Retinal pigment epithelial cell (primary cell): ENCODE measurements at places on chromosomes 2 and 18.

DNA sequence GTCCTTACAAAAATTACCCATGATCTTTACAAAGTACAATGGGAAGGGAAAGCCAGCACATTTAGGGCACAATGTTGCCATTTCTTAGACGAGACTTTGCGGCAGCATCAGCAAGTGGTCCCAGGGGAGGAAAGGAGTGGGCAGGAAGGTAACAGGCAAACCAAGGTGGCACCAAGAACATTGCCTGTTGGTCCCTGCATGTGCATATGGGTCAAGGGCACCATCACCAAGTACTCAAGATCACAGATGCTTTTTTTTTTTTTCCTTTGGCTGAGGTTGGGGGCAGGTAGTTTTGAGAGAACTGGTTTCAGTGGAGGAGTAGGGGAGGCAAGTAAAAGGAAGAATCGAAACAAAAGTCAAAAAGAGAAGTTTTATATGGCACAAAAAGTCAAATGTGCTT lies 752 bp upstream of the CYTIP start:
- DNase-seq, result no peak

DNA sequence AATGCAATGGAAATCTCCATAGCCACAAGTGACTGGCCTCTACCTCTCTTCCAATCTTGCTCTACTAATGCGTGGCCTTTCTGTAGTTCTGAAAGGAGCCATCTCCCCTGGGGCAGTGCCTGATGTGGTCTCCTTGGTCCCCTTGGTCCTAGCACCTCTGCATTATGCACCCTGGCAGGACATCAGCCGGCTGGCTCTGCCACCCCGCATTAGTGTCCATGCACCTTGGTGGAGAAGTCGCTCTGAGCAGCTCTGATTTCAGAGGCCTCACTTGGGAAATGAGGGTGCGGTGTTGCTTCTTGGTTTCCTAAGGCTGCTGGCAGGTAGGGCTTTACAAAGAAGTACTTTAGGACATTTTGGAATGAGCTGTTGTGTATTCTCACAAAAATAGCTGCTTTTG lies 317.9 kb downstream of the GBX2 start:
- no peak for DNase-seq

GRCh38 chr2:32991091-32991845 lies 44.5 kb downstream of the LTBP1 start:
- DNase-seq, result no peak

- no peak for DNase-seq
Measured at GRCh38 chr18:66150650-66151049, 399.8 kb downstream of the CDH7 start.

DNA sequence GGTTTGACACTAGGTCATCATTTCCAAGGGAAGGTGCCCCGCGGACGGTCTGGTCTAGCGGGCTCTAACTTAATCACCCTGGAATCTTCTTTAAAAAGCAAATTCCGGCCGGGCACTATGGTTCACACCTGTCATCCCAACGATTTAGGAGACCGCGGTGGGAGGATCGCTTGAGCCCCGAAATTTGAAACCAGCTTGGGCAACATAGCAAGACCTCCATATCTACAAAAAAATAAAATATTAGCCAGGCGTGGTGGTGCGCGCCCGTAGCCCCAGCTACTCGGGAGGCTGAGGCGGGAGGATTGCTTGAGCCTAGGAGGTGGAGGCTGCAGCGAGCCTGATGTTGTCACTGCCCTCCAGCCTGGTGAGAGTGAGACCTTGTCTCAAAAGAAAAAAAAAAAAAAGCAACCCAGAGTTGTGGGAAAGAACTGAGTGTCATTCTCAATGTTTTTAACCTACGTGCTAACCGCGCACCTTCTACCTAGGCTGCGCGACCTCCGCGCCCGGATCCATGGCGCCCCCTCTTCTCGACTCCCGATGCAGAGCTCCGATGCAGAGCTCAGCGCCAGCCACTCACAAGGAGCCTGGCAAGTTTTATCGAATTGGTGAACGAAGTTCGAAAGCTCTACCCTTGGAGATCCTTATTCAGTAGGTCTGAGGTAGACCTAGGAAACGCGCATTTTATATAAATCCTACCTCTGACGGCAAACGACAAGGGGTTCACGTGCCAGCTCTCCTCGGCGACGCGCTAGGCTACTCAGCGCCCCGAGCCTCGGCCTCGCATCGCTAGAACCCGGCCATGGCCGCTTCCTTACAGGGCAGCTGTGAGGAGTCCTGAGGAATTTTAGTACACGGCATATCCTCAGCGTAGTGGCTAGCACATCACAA lies 888 bp upstream of the TWSG1 start:
- DNase-seq, result no peak

DNA sequence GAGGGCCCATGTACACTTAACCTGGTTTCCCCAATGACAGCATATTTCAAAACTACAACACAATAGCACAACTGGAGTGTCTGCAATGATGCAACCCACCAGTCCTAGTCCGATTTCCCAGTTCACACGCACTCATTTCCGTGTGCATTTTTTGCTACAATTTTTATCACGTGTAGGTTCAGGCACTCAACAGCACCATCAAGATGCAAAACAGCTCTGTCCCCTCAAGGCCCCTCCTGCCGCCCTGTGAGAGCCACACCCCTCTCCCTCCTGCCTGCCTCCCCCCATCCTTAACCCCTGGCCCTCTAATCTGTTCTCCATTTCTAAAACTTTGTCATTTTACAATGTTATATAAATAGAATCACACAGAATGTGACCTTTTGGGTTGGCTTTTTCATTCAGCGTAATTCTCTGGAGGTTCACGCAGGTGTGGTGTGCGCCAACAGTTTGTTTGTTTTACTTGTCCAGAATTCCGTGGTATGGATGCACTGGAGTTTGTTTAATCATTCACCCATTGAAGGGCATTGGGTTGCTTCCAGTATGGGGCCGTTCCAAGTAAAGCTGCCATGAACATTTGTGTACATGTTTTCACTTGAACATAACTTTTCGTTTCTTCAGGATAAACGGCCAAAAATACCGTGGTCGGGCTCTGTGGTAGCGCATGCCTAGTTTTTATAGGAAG lies 8.4 kb downstream of the KCNIP3 start:
- DNase-seq, result no peak

- no peak for DNase-seq
Measured at GRCh38 chr2:201857326-201857725, 51.0 kb downstream of the CDK15 start.

GRCh38 chr2:79952616-79953015 lies 351.9 kb downstream of the LRRTM1 start:
- no peak for DNase-seq

DNA sequence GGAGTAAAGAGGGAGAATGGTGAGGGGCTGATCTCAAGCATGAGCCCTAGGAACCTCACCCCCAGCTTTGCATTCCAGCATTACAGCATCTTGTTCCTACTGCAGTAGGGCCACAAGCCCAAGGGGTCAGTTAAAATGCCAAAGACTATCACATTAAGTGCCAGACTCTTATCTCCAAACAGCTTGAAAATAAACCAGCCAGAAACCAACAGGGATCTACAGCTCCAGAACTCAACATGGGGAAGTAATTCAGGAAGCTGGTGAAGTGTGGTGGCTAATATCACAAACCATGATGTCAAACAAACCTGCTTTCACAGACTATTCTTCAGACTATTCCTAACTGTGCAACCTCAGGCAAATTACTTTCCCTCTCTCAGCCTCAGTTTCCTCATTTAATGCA lies 278.3 kb downstream of the TNS1 start:
- DNase-seq, result no peak

DNA sequence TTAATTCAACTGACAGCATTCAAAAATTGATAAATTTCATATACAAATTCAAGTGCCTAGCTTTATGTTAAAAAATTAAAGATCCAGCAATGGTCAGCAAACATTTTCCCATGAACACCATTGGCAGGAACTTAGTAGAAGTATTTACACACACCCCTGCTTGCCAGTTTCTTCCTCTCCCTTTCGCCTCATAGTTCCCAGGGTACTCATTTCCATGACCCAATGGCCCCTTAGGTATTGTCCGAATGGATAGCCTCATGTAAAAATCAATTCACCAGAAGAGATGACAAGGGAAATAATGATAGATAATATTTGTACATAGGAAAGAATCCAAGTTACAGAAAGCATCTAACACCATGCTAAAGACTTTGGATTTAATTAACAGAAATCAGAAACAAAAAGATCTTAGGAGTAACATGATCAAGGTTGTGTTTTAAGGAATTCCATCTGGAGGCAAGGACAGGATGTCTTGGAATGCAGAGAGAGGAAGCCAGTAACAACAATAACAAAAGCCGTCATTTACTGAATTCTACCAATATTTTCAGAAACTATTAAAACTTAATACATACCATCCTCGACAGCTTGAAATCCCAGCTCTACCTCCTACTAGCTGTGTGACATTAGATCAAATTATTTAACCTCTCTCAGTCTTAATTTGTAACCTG lies 423.0 kb downstream of the IRS1 start:
- DNase-seq, result no peak

DNA sequence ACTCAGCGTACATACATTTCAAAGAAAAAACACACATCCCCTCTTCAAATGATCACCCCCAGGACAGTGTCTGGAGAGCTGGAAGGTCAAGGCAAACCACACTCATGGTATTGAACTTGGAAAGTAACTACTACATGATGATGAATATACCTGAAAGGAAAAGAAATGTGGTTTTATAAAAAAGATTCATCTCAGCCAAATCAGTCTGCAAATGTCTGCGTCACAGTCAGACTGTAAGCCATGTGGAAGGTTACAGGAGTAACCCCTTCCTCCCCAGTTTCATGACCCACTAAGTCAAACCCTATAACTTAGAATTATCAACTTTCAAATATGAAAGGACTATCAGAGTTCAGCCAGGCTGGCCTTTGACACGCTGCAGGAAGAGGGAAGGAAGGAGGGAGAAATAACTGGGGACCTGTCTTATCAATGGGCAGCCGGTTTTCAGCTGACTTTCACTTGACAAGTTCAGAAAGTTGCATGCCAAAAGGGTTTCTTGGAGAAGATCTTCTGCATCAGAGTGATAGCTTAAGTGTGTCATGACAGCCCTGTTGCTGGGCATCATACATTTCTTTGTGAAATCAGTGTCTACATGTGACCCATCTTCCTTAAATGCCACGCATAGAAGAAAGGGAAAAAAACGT lies 7.0 kb upstream of the BMP10 start:
- DNase-seq, result no peak

- DNase-seq, result no peak
Measured at GRCh38 chr2:207143215-207144172, 22.3 kb downstream of the KLF7 start.

DNA sequence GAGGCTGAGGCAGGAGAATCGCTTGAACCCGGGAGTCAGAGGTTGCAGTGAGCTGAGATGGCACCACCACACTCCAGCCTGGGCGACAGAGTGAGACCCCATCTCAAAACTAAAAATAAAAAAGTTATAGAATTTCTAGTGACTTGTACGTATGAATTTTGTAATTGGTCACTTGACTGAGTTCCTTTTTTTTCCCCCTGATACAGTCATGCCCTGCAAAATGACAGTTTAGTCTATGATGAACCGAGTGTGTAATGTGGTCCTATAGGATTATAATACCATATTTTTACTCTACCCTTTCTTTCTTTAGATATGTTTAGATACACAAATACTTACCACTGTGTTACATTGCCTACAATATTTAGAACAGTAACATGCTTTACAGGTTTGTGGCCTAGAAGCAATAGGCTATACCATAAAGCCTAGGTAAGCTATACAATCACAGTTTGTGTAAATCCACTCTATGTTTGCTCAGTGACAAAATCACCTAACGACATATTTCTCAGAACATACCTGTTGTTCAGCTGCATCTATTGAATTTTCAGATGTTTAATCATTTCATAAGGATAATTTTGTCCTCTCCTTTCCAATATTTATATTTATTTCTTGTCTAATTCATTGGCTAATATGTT lies 25.4 kb downstream of the SOCS6 start:
- no peak for DNase-seq

DNA sequence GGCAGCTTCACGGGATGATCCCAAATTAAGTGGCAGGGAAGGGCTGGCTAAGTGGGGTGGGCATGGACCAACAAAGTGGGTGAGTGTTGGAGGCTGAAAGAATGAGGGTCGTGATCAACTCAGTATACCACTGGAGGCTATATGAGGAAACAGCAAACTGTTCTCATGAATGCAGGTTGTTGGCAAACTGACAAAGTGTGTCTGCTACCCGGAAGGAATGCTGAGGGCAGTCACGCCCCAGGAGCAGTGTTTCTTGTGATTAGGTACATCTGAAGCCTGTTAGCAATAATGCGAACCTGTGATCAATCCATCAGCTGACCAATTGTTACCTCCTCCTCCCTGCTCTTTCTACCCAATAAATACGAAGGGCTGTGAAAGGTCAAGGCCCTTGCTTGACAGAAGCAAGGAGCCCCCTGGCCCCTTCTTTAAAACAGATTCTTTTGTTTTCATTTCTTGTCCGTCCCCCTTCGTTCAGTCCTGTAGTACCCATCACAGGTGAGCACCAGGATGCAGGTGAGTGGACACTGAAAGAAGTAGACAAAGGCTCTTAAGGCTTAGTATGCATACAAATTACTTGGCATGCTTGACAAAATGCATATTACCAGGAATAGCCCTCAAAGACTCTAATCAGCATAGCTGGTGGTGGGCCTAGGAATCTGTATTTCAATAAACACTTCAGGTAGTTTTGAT lies 67.9 kb downstream of the LOXHD1 start:
- DNase-seq, result no peak

DNA sequence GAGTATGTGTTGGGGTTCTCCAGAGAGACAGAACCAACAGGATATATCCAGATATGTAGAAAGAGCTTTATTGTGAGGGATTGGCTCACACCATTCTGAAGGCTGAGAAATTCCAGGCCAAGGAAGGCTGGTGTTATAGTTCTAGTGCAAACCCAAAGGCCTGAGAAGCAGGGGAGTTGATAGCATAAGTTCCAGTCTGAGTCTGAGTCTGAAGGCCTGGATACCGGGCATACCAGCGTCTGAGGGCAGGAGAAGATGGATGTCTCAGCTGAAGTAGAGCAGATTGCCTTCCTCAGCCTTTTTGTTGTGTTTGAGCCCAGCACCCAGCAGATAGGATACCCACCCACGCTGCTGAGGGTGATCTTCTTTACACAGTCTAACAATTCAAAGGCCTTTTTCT lies 211.7 kb upstream of the RASGRP3 start:
- no peak for DNase-seq

GRCh38 chr18:11009869-11010268 lies 139.5 kb downstream of the PIEZO2 start:
- no peak for DNase-seq

GRCh38 chr2:164928101-164928673 lies 27.1 kb downstream of the SLC38A11 start:
- DNase-seq, result no peak

- no peak for DNase-seq
Measured at GRCh38 chr18:79720359-79720733, 40.7 kb downstream of the CTDP1 start.

DNA sequence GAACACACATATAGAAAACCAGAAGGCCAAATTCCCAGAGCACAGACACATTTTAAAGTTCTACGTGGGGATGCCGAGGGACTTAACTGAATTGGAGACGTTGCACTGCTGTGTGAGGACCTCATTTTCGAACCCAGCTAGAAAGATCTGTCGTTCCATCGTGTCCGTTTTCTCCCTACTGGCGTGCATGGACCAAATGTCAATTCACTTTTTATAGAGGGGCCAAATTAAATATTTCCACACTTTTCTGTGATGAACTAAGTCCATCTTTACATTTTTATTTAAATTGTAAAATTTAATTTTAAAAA lies 692 bp upstream of the TSHZ1 start:
- DNase-seq, result no peak
